GM19239 (cell line): ENCODE measurements at places on chromosomes 1 and 21.

DNA sequence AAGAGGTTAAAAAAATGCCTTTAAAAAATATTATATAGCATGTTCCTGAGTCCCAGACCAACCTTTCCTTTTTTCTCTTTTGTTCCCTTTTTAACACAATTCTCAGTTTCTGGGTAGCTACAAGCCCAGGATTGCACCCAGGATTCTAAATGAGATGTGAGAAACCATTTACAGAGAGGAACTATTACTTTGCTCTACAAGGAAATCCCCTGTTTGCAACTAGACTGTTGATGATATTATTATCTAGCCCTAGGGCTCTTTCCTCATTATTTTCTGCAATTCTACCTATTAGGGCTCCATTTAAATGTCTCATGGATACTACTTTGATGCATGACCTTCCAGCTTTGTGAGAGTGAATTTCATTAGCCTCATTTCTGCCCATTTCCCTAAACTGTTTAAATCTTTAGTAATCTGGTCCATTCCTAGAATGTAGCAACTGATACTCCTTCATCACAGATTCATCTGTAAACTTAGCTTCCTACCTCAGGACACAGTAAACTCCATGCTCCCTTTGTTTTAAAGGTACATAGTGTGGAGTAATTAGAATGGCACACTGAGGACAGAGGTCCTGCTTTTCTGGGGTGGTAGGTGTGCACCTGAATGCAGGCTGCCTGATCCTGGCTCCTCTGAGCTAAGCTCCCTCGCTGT lies 7.1 kb upstream of the KIF14 start:
- no peak for DNase-seq

DNA sequence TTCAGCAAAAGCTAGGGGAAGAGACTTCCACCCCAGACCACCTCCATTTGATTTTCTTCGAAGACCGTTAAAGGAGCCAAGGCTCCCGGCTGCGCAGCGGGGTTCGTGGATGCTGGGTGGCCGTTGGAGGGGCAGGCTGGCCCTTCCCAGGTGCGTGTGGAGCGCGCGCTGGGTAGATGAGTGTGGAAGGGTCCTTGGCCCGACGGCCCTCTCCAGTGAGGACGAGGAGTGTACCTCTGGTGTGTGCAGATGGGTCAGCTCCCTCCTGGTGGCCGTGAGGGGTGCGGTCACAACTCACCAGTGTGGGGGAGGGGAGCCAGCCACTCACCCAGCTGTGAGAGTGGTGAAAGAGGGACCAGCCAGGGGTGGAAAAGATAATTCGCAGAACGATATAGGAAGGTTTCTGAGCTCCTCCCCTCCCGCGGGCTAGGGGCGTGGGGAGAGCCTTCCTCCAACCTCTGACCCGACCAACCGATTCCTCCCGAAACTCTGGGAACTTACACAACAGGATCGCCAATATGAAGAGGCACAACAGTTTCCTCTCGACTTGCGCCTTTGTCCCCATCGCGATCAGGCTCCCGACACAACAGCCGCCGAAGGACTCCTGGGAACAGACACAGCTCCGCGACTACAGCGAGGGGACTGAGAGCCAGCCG lies at the start of gene F11R:
Gene F11R, minus strand, starts transcription at position 644 of the 656 bp plus-strand sequence. Its CDS starts 79 bp downstream, at position 565.
- DNase-seq = no peak

DNA sequence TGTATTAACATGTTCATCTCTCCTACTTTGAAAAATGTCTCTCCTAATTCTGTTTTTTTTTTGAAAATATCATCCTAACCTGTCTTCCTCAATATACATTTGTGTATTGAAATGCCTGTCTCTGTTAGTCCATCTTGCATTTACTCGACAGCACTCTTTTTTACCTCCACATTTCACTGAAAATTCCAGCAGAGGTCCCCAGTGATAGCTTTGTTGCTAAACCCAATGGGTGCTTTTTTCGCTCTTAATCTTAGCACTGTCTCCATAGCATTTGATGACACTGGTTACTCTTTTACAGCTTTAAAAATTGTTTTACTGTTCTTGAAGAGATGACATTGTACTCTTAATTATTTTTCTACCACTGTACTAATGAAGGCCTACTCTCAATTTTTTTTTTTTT lies 10.8 kb downstream of the OSBPL9 start:
- DNase-seq = no peak

- no peak for DNase-seq
Measured at GRCh38 chr1:77976433-77977076, 2.3 kb downstream of the FUBP1 start.

DNA sequence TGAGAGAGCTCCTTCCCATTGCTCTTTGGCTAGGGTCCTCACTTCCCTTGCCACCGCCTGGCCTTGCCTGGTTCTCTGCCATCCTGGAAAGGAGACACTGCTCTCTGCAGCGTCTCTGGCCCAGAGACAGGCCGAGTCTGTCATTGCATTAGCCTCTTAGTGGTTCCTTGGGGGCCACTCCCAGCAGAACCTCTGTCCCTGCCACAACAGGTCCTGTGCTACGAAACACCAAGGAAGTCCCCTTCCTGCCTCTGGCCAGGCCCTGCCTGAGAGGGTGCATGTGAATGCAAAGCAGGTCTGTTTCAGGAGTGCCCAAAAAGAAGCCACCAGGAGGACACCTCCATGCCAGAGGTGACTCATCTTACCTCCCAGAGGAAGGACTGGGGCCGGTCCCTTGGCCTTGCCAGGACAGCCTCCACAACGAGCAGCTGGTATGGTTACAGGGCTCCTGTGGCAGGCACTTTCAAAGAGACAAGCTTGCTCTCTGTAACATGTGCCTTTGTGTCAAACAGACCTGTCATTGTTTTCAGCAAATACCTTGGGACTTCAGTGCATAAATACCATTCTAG lies 59.6 kb downstream of the VPS26C start:
- peak; percentile 38 for DNase-seq

DNA sequence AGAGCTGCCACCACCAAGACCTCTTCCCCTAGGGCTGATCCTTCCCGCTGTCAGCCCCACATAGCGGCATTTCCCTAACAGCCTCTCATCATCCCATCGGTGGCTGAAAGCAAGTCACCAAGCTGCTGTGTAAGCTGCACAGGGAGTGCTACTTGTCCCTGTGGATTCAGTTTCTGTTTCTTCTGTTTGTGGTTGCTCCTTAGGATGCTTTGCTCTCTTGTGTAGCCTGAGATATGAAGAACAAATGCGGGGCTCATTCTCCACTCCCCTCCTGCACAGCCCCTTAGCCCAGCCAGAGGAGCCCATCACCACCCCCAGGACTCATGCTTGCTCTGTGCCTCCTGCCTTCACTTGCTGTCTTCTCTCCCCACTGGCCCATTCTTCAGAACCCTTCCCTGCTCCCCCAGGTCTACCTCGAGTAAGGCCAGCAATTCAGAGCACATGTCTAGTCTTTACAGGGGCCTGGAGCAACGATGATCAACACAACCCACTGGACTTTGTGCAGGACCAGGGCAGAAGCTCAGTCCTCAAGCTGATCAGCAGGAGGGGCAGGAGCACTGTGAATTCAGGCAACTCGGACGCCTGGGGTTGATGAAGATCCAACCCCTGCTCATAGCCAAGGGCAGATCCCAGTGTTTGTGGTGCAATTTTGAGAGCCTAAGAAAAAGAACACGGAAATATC lies 82.6 kb upstream of the GALNT2 start:
- DNase-seq = no peak

DNA sequence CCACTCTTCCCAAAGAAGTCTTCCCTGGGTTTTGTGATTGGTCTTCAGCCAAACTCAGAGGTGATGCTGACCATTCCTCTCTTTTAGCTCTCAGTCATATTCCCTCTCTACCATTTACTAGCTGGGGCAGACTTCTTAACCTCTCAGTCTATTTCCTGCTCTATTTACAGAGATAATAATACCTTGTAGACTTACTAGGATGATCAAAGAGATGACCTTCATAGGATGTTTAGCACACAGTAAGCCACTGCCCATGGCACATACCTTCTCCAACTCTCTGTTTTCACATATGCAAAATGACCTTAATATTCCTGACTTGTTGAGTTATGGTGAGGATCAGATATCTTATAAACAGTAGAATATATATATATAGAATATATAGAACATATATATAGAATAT lies 106.2 kb upstream of the L1TD1 start:
- no peak for DNase-seq

DNA sequence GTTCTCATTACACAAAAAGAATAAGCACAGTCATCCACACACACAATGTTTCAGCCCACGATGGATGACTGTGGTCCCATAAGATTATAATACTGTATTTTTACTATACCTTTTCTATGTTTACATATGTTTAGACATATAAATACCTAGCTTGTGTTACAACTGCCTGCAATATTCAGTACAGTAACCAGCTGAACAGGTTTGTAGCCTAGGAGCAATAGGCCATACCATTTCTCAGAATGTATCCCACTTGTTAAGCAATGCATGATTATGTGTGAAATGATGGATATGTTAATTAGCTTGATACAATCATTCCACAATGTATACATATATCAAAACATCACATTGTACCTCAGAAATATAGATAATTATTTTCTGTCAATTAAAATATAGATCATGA lies 33.2 kb upstream of the SAMD13 start:
- no peak for DNase-seq

- no peak for DNase-seq
Measured at GRCh38 chr21:20970691-20971090, 27.5 kb upstream of the NCAM2 start.

- DNase-seq = no peak
Measured at GRCh38 chr1:47711184-47711847, 273.5 kb downstream of the FOXD2 start.

GRCh38 chr21:41744028-41744930 lies 22.6 kb downstream of the RIPK4 start:
- DNase-seq = no peak

DNA sequence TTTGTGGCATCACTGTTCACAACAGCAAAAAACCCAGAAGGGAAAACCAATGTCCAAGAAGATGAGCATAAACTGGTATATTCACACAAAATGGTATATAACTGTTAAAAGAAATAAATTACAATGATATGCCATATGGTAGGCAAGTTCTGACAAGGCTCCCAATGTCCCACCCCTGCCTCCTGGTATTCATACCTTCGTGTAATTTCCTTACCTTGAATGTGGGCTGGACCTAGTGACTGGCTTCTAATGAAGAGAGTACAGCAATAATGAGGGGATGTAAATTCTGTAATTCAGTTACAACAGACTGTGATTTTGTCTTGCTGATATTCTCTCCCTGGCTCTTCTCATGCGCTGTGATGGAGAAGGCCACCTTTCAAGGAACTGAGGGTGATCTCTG lies 9.3 kb downstream of the ANKRD45 start:
- no peak for DNase-seq

- no peak for DNase-seq
Measured at GRCh38 chr1:211816586-211816985, 14.0 kb downstream of the LPGAT1 start.
